Kidney tubule cell (primary cell): ENCODE measurements at places on chromosomes 11 and 22.

- DNase-seq: no peak
Measured at GRCh38 chr11:82906931-82907330, 5.4 kb downstream of the DDIAS start.

GRCh38 chr11:31801298-31801702 is 9.8 kb downstream of the PAX6 start:
- DNase-seq: no peak

DNA sequence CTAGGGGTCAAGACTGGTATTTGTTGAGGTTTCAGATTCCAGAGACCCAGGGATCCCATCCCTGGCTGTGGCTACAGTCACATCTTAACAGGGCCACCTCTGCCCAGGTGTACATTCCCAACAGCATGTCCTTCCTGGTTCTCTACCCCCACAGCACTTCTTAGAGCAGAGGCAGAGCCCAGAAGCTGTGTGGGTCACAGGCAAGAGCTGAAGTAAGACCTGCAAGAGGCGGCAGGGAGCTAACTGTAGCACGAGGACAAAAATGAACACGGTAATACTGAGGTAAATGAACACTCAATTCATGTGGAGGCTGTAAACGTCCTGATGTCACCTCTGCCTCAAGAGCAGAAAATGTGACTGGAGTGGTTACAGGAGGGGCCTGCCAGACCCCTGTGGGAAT is 21.7 kb upstream of the RAPSN start:
- DNase-seq: no peak

DNA sequence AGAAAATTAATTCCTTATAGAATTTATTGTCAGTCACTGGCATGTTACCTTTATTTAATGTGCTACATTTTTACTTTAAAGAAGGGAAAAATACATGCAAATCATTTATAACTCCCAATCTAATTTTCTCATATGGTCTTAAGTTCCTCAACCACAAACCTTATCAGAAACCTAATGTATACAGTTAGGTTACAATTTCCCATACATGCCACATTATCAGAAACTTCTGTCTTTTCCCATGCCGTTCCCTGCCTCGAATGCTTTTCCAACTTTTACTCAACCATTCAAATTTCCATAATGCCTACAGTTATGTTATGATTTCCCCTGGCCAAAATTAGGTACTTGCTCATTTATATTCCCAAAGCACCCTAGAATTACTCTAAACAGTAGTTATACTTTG is 13.5 kb downstream of the RSF1 start:
- no peak for DNase-seq

GRCh38 chr22:46381731-46382130 is 46.2 kb downstream of the TRMU start:
- DNase-seq: no peak

DNA sequence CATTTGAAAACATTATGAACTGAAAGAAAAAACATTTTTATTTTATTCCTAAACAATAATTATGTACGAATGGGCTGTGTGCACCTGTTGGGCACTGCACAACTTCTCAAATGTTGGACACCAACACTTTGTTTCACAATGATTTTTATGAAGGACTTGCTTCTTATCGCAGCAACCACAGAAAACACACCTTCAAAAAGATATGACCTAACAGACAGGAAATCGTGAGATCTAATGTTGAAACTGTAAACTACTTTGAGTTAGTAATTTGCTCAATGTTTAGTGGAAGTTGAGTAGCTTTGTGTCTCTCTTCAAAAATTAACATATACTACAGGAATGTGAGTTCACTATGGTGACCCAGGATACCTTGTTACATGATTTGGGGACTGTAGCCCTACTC is 98.6 kb downstream of the NXPE2 start:
- DNase-seq: no peak

- DNase-seq: no peak
Measured at GRCh38 chr22:36102995-36103394, 57.6 kb downstream of the APOL3 start.

DNA sequence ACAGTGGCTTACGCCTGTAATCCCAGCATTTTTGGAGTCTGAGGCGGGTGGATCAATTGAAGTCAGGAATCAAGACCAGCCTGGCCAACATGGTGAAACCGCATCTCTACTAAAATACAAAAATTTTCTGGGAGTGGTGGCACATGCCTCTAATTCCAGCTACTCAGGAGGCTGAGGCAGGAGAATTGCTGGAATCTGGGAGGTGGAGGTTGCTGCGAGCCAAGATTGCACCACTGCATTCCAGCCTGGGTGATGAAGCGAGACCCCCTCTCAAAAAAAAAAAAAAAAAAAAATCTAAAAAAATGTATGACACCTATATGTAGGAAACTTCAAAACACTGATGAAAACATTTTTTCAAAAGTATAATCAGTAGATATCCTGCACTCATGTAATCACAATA is 242.7 kb upstream of the CHORDC1 start:
- DNase-seq: peak; percentile 29

- DNase-seq: peak; percentile 74
Measured at GRCh38 chr11:79493555-79494171, 52.8 kb upstream of the TENM4 start.
